ENCODE measurements at places on chromosomes 12 and 14. TPM values are rescaled to one million over a fixed set of nuclear protein-coding genes. Genes with fewer than 3 reads are reported as not detected.

DNA sequence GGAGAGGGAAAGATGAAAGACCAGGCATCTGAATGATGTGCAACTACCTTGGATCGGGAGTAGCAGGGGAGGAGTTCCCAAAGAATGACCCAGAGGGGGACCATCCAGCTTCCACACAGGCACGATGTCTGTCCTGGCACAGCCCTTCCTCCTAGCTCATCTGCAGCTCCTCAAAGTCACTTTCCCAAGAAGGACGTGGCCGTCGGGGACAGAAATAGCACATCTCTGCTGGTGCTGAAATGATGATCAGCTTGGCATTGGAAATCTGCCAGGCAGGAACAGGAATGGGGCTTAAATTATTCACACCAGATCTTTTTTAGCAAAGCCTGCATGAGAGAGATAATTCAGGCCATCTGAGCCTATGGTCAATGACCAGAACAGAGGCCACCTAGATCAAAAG, 41.7 kb downstream of the TSPAN11 start:
- no peak for DNase-seq

- no peak for DNase-seq
Observed at GRCh38 chr14:80560800-80561657, 349.7 kb upstream of the DIO2 start.

Gene FBXO34
- 75.3 TPM for total RNA-seq

GRCh38 chr12:131137009-131137835, 183.5 kb downstream of the ADGRD1 start:
- DNase-seq = no peak

DNA sequence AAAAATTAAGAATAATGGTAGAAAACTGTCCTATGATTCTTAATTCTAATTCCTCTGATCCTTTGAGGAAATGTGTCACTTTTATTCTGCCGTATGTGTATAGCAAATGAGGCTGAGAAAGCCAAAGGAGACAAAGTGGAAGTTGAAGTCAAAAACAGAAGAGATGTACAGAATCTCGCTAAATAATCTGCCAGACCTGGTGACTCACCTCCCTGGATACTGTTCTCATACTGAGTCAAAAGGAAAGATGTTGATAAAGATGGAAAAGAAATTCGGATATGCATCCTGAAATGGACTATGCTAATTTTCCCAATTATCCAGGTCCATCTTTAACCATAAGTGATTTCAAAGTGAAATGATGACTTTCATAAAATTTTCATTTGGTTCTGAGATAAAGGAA, 92.5 kb downstream of the DUSP6 start:
- DNase-seq = no peak

- no peak for DNase-seq
Observed at GRCh38 chr14:71550367-71550766, 381.9 kb upstream of the RGS6 start.

DNA sequence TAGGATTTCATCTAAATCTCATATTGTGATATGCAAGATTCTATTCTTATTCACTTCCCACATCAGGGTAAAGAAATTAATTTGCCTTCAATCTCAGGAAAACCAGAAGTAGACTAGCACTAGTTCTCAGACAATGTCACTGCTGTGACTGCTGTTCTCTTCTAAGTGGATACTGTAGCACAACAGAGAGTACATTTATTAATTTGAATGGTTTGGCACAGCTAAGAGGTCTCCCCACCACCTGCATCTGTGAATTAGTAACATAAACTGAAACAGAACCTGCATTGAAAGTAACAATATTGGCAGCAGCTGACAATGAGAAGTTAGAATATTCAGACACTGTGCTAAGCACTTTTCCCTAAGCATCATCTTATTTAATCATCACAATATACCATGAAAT, 253.1 kb downstream of the PDZRN4 start:
- no peak for DNase-seq

Gene PRICKLE1
- 1.1 TPM for total RNA-seq

GRCh38 chr14:97878727-97879126, 1081.5 kb downstream of the VRK1 start:
- DNase-seq = no peak

DNA sequence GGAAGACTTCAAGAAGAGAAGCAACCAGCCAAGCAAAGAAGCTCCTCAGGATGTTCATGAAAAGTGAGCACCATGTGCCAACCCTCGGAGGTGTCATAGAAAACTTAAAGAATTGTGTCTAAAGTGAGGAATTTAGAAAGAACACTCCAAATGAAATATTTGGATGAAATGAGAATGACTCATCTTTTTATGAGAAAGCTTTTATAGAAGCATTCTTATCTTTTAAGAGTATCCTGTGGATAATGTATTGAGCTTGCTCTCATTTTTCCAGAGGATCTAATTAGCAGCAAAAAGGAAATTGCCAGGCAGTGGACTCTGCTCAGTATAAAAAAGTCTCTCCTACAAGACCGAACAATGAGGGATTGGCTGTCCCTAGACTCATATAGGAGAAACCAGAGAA, 454.9 kb downstream of the LRIG3 start:
- no peak for DNase-seq

Gene AVPR1A
- 1.7 TPM for total RNA-seq

Gene MUCL1
- not detected for total RNA-seq

Gene SLC4A8
- 1.9 TPM for total RNA-seq

DNA sequence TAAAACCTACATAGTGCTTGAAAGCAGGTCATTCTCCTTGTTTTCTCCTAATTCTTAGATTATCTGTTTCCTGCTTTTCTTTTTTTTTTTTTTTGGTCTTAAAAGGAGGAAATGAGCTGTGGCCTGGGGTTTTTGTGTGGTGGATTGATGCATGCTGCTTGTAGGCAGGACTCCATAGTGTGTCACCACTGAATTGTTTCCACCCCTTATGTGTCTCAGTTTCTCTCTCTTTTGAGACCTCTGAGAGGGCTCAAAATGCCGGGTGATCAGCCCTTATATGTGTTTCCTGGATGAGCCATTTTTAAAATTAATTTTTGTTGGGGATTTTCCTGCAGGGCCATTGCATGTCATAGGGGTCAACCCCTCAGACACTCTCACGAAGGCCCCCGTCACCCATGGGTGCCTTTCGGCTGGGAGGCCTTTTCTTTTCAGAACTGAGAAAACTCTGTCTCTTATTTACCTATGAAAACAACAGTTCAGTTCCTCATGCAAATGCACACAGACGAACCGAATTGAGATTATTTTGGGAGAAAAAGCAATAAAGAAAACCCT, 32.0 kb upstream of the LRRK2 start:
- peak; percentile 80 for DNase-seq

GRCh38 chr12:48122065-48122834, 3.1 kb downstream of the PFKM start:
- no peak for DNase-seq

Data from Peyer's patch (tissue), 4 donors.